ENCODE measurements at places on chromosomes 12 and 14. TPM values are rescaled to one million over a fixed set of nuclear protein-coding genes. Genes with fewer than 3 reads are reported as not detected.

The BCL11B gene
- 3.2 TPM for total RNA-seq

The CLEC12A gene
- not detected for total RNA-seq

The ADAMTS20 gene
- not detected for total RNA-seq

The SERPINA3 gene
- 2.0 TPM for total RNA-seq

The SLC22A17 gene
- total RNA-seq = not detected

The CD9 gene
- 169 TPM for total RNA-seq

The GRIP1 gene
- 0.25 TPM for total RNA-seq

The ASB2 gene
- 0.05 TPM for total RNA-seq

The FLRT2 gene
- not detected for total RNA-seq

The AKAP6 gene
- 0.50 TPM for total RNA-seq

The SYT1 gene
- not detected for total RNA-seq

The COA8 gene
- 11.2 TPM for total RNA-seq

The DBX2 gene
- total RNA-seq = not detected

The CCDC196 gene
- total RNA-seq = not detected

The CMAS gene
- total RNA-seq = 26.0 TPM

The IL26 gene
- total RNA-seq = not detected

The IL31 gene
- not detected for total RNA-seq

The WDR89 gene
- 4.0 TPM for total RNA-seq

The C12orf50 gene
- total RNA-seq = not detected

The TAS2R9 gene
- not detected for total RNA-seq
